Gastrocnemius medialis (tissue), 4 donors: ENCODE measurements at places on chromosomes 6 and 20. TPM values are rescaled to one million over a fixed set of nuclear protein-coding genes. Genes with fewer than 3 reads are reported as not detected.

SMOC2 gene
- 34.4 TPM for total RNA-seq

DNA sequence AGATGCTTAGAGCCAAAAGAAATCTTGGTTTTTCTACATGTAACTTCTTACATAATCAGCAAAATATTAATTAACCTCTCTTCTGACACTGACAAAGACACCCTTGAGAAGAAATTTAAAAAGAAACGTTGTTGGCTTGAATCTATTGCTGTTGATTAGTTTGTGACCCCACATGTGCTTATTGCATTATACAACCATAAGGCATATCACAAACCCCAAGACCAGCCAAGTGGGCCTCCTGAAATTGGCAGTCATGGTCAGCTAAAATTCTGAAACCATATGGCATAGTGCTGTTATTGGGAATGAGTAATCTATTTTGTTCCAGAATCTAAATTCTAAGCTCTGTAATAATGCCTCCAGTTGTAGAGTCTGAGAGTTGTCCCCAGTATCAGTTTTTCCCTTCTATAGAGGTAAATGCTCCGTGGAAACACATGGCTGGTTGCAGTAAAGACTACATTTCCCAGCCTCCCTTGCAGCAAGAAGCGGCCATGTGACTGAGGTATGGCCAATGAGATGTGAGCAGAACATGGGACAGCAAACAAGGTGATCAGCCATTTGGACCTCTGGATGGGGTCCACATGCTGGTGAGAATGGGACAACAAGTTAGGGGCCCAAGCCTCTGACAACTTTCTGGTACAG lies 42.3 kb upstream of the PTPN1 start:
- H3K36me3 ChIP-seq = no peaks in the 10 kb centered on the region
- no peak overlapping the region for H3K4me3 ChIP-seq
- peak; percentile 57 for DNase-seq

GRCh38 chr6:37589941-37590340 lies 90.2 kb upstream of the CCDC167 start:
- H3K4me3 ChIP-seq = no peak overlapping the region
- no peaks in the 10 kb centered on the region for H3K4me1 ChIP-seq
- no peak overlapping the region for H3K27ac ChIP-seq
- no peak for DNase-seq
- peaks cover 3% of the 10 kb centered on the region for H3K27me3 ChIP-seq
- no peaks in the 10 kb centered on the region for H3K36me3 ChIP-seq

ISM1 gene
- 0.91 TPM for total RNA-seq

TDRD6 gene
- 0.04 TPM for total RNA-seq

GRCh38 chr20:41068806-41069205 lies 40.2 kb downstream of the TOP1 start:
- no peak overlapping the region for H3K4me3 ChIP-seq
- no peaks in the 10 kb centered on the region for H3K27me3 ChIP-seq
- no peak for DNase-seq
- peaks cover 16% of the 10 kb centered on the region for H3K4me1 ChIP-seq
- no peaks in the 10 kb centered on the region for H3K36me3 ChIP-seq
- no peak overlapping the region for H3K27ac ChIP-seq

GOPC gene
- 12.0 TPM for total RNA-seq

GRCh38 chr6:138873191-138873590 lies 77.3 kb downstream of the ECT2L start:
- H3K4me3 ChIP-seq = no peak overlapping the region
- no peaks in the 10 kb centered on the region for H3K4me1 ChIP-seq
- no peak overlapping the region for H3K27ac ChIP-seq
- no peak for DNase-seq

- DNase-seq = no peak
- H3K4me3 ChIP-seq = no peak overlapping the region
- H3K4me1 ChIP-seq = no peaks in the 10 kb centered on the region
- H3K27me3 ChIP-seq = no peaks in the 10 kb centered on the region
- H3K27ac ChIP-seq = no peak overlapping the region
- no peaks in the 10 kb centered on the region for H3K36me3 ChIP-seq
These were observed 43.2 kb upstream of the GABRR1 start for GRCh38 chr6:89260310-89260709.

DNA sequence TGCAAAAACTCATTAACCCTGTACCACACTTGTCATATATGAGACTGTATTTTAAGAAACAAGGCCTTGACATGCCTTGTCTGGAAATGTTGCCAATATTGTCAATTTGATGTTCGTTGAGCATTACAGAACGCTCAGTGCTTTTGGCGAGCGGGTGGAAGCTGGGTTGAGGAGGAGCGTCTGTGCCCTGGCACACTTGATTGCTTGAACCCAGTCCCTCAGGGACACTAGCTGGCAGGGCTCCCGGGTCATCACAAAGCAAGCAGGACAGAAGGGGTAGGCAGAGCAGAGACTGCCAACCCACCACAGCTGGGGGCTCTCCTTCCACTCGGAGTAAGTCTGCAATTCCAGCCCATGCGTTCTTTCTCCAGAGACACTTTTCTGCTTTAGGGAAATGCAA lies 286.3 kb downstream of the KHDC1L start:
- no peaks in the 10 kb centered on the region for H3K27me3 ChIP-seq
- no peak overlapping the region for H3K27ac ChIP-seq
- H3K4me1 ChIP-seq = no peaks in the 10 kb centered on the region
- H3K36me3 ChIP-seq = no peaks in the 10 kb centered on the region
- no peak overlapping the region for H3K4me3 ChIP-seq
- no peak for DNase-seq

B4GALT5 gene
- 75.2 TPM for total RNA-seq

HLA-DQA2 gene
- not detected for total RNA-seq

DNA sequence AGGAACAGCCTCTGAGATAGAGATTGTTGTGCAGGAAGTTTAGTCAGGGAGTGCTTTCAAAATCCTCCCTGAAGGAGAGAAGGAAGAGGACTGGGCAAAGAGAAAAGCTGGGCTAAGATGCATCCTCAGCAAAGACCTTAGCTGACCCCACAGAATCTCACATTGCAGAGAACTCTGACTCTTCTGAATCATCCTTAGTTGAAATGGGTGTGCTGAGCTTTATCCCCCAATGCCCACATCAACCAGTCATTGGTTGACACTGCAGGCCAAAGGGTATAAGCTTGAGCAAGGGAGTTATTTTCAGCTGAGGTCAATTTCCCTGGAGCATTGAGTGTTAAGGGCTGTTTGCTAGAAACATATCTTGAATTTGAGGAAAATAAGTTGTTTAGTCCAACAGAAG lies 732.2 kb downstream of the CBLN4 start:
- H3K4me3 ChIP-seq = no peak overlapping the region
- H3K4me1 ChIP-seq = peaks cover 6% of the 10 kb centered on the region
- H3K27me3 ChIP-seq = no peaks in the 10 kb centered on the region
- no peak overlapping the region for H3K27ac ChIP-seq
- H3K36me3 ChIP-seq = no peaks in the 10 kb centered on the region

DNA sequence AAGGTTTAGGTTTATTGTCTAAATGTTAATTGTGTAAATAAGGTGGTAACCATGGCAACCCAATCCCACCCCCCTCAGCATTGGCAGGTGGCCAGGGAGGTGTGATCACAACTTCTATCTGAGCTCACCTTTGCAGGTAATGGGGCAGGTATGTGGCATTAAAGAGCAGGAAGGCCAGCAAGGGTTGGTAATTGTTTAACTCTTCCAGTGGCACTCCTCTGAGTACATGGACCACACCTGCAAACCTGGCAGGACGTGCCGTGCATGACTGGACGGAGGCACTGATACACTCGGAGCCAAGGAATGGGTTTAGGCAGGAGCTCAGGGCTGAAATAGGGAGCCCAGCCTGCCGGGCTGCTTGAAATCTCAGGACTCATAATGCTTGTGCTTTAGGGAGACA lies 107.0 kb upstream of the BMP2 start:
- no peak overlapping the region for H3K27ac ChIP-seq
- no peaks in the 10 kb centered on the region for H3K27me3 ChIP-seq
- H3K4me3 ChIP-seq = no peak overlapping the region
- DNase-seq = no peak
- no peaks in the 10 kb centered on the region for H3K4me1 ChIP-seq
- no peaks in the 10 kb centered on the region for H3K36me3 ChIP-seq

BACH2 gene
- total RNA-seq = 13.4 TPM

DNA sequence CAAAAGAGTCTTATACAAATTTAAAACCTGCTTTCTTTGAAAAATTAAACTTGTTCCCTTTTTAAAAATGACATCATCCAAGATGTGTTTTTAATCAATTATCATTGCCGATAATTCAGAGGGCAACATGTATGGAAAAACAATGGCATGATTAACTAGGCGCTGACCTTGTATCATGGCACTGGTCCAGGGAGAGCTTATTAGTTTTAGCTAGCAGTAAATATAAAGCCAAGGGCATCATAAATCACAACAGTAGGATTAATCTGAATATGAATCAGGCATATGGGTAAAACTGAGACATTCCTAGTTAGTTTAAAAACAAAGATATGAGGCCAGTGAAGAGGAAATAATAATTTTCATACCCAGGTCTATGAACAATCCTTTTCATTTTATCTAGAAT lies 374.0 kb downstream of the HDGFL1 start:
- H3K27me3 ChIP-seq = no peaks in the 10 kb centered on the region
- no peak for DNase-seq
- no peaks in the 10 kb centered on the region for H3K36me3 ChIP-seq
- no peak overlapping the region for H3K27ac ChIP-seq
- no peaks in the 10 kb centered on the region for H3K4me1 ChIP-seq

DNA sequence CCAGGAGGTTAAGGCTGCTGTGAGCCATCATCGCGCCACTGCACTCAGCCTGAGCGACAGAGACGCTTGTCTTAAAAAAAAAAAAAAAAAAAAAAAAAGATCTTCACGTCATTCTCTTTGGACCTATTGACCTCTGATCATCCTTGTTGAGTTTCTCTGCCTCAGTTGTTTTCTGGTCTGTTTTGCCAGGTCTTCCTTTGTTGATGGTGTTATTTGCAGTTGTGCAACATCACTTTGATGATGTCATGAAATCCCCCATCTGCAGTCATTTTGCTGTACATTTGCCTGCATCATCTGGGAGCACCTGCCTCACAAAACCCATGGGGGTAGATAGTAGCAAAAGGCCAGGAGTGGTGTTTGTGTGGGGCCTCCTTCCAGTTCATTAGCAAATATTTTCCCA lies 39.2 kb upstream of the CHMP4B start:
- no peak overlapping the region for H3K27ac ChIP-seq
- H3K4me3 ChIP-seq = no peak overlapping the region
- peaks cover 19% of the 10 kb centered on the region for H3K36me3 ChIP-seq
- H3K4me1 ChIP-seq = no peaks in the 10 kb centered on the region

RPS21 gene
- total RNA-seq = 4,037 TPM

GRCh38 chr6:24796616-24797290 lies 2.0 kb downstream of the ARMH2 start:
- H3K4me1 ChIP-seq = no peaks in the 10 kb centered on the region
- no peak for DNase-seq
- H3K4me3 ChIP-seq = no peak overlapping the region
- H3K27ac ChIP-seq = no peak overlapping the region

BNIP5 gene
- not detected for total RNA-seq

DNA sequence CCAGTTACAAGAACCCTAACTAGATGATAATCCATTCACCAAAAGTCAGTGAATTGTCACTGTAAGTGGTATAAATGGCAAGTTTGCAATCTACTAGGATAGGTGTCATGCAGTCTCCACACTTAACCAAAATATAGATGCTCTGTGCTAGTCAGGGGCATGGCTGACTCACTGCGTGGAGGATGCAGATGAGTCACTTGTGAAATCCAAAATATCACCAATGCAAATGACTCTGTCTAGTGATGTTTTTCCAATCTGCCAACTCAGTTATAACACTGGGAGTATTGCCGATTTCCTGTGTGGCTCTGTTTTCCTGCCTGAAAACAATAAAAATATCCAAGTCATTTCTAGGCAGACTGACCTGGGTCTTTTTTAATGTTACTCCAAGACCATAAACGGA lies 47.8 kb upstream of the NRSN1 start:
- no peaks in the 10 kb centered on the region for H3K27me3 ChIP-seq
- H3K4me3 ChIP-seq = no peak overlapping the region
- no peak for DNase-seq
- H3K4me1 ChIP-seq = no peaks in the 10 kb centered on the region
- no peak overlapping the region for H3K27ac ChIP-seq
- no peaks in the 10 kb centered on the region for H3K36me3 ChIP-seq

PNLDC1 gene
- total RNA-seq = not detected

- no peak overlapping the region for H3K27ac ChIP-seq
- no peaks in the 10 kb centered on the region for H3K36me3 ChIP-seq
- H3K4me1 ChIP-seq = peaks cover 7% of the 10 kb centered on the region
These were observed 28.8 kb downstream of the MTHFD1L start for GRCh38 chr6:150894191-150894744.

GRCh38 chr6:26235302-26235670 lies 129.7 kb upstream of the BTN3A2 start:
- no peaks in the 10 kb centered on the region for H3K36me3 ChIP-seq
- no peak for DNase-seq
- no peak overlapping the region for H3K27ac ChIP-seq
- no peaks in the 10 kb centered on the region for H3K4me1 ChIP-seq
- H3K27me3 ChIP-seq = peaks cover 87% of the 10 kb centered on the region

MTO1 gene
- total RNA-seq = 27.0 TPM

- no peak for DNase-seq
- H3K27me3 ChIP-seq = no peaks in the 10 kb centered on the region
- H3K36me3 ChIP-seq = no peaks in the 10 kb centered on the region
- H3K27ac ChIP-seq = no peak overlapping the region
- H3K4me3 ChIP-seq = no peak overlapping the region
- no peaks in the 10 kb centered on the region for H3K4me1 ChIP-seq
These were observed 150.8 kb downstream of the AHI1 start for GRCh38 chr6:135346747-135347146.
